ENCODE measurements at places on chromosomes 2 and 18.

- DNase-seq: no peak
These were observed 203.8 kb downstream of the ETAA1 start for GRCh38 chr2:67600946-67601345.

DNA sequence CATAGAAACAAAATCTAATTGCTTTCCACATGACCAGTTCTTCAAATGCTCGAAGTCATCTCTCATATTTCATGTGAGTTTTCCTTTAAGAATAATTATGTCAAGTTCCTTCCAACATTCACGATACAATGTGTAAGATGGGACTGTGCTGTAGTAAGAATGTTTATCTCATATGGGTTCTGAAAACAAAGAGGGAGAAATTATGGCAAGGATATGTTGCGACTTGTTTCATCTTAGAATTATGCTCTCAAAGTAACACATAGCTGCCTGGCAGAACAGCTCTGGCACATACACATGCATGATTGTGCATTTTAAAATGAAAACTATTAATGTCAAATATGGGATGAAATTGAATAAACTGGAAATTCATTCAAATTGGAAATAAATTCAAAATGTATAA, 314.8 kb upstream of the ACVR2A start:
- no peak for DNase-seq

GRCh38 chr2:202718614-202719013, 83.8 kb downstream of the FAM117B start:
- no peak for DNase-seq

GRCh38 chr18:59268721-59269562, 4.3 kb downstream of the RAX start:
- no peak for DNase-seq

DNA sequence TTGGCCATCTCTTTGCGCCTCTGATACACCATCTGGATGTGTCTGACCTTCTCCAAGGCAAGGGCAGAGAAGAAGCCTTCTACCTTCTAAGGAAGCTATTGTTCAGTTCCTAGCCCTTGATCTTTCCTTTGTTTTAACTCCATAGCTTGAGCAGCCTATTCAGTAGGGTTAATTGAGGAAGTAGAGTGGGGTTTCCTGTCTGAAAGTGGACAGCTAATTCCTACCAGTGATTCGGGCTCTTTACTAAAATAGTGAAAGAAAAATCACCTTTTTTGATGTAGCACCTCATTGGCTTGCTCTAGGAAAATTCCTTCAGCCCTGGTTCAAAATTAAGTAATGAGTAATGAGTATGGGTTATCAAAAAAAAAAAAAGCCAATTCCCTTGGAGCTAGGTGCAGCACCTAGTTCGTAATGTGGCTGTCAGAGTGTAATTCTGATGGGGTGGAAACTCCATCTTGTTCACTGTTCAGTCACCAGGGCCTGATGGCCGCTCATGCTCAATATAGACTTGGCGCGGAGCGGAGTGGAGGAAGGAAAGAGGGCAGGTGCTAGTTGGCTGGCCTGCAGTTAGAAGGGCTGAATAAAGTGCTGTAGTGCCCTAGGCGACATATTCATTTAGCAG, 2.9 kb upstream of the MGAT5 start:
- DNase-seq: no peak

DNA sequence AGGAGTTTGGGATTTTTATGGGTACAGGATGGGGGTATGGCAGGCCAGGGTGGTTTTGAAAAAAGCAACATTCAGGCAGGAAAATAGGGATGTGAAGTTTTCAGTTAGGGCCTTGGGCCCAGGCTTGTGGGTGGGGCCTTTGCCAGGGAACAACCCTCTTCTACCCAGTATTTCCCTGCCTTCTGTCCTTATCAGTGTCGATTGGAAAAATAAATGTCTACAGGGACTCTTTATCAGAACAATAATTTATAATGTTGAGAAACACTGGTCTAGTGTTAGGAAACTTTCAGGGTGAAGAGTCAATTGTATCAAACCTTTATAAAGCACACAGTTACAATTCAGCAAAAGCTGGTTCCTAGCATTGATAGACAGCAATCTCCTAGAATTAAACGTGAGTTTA, 214.1 kb upstream of the NABP1 start:
- no peak for DNase-seq

DNA sequence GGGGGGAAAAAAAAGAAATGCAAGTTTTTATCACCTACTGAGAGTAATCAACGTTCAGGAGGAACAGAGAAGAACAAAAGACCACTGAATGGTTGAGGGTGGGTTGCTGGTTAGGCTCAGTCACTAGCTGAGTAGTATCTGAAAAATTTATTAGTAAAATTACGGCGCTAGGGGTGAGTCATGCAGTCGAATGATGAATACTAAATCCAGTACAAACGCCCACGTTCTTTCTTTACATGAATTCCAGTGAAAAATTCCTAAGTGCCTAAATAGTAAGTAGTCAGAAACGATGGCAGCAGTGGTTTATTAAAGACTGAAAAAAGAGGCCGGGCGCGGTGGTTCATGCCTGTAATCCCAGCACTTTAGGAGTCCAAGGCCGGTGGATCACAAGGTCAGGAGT, 52.0 kb downstream of the TEKT4 start:
- DNase-seq: no peak

GRCh38 chr2:119647440-119648169, 31.4 kb upstream of the TMEM177 start:
- no peak for DNase-seq

- no peak for DNase-seq
These were observed 17.5 kb downstream of the STEAP3 start for GRCh38 chr2:119241205-119241532.

DNA sequence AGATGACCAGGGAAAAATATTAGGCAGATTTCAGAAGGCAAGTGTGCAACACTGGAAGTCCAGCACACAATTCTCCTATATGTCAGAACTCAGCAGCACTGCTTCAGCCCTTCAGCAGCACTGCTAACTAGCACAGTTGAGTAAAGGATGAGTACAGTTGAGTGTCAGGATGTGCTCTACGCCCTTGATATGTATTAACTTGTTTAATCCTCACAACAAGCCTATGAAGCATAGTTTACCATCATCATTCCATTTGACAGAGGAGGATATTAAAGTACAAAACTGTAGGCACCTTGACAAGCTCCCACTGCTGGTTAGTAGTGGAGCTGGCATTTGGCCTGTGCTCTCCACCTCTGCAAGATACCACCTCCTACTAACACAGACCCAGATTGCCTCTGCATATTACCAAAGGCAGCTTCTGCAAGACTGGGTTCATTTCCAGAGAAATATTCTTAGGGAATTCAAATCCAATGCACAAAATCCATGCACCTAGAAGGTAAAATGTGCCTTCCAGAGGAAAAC, 230.8 kb downstream of the ANAPC1 start:
- DNase-seq: no peak

Data from stimulated activated CD4-positive, alpha-beta T cell treated with anti-CD3 and anti-CD28 coated beads, Interleukin-1b, Interleukin-23, amount 100 ng/mL, for 1 hour (primary cell).